ENCODE measurements at places on chromosomes 1 and 21. TPM values are rescaled to one million over a fixed set of nuclear protein-coding genes. Genes with fewer than 3 reads are reported as not detected.

GRCh38 chr1:54950369-54951163 lies 29.9 kb upstream of the TMEM61 start:
- H3K27me3 ChIP-seq = no peaks in the 10 kb centered on the region
- H3K36me3 ChIP-seq = no peaks in the 10 kb centered on the region
- H3K27ac ChIP-seq = no peak overlapping the region
- H3K4me1 ChIP-seq = peaks cover 10% of the 10 kb centered on the region
- DNase-seq = peak; percentile 55

DNA sequence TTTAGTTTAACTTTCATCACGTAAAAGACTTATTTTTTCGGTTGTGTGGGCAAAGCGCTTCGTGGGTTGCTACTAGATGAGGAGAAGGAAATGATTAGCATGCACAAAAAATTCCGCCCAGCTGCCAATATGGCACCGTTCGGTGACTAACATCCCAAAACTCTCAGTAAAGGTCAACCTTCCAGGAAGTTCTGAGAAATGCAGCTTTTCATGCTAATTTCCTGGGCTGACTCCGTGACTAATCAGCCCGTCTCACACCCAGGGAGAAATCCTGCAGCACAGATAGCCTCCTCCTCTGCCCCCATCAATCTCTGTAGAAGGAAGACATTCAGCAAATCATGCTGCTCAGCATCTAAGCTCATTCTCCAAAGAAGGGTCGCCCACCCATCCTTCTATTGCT lies 34.1 kb downstream of the TMCO4 start:
- peaks cover 21% of the 10 kb centered on the region for H3K36me3 ChIP-seq
- no peak overlapping the region for H3K27ac ChIP-seq
- no peak for DNase-seq
- H3K4me3 ChIP-seq = no peak overlapping the region

GRCh38 chr1:156807627-156808026 lies 9.0 kb downstream of the SH2D2A start:
- H3K4me3 ChIP-seq = no peak overlapping the region
- H3K36me3 ChIP-seq = no peaks in the 10 kb centered on the region
- no peak overlapping the region for H3K27ac ChIP-seq
- no peak for DNase-seq
- peaks cover 27% of the 10 kb centered on the region for H3K4me1 ChIP-seq

DNA sequence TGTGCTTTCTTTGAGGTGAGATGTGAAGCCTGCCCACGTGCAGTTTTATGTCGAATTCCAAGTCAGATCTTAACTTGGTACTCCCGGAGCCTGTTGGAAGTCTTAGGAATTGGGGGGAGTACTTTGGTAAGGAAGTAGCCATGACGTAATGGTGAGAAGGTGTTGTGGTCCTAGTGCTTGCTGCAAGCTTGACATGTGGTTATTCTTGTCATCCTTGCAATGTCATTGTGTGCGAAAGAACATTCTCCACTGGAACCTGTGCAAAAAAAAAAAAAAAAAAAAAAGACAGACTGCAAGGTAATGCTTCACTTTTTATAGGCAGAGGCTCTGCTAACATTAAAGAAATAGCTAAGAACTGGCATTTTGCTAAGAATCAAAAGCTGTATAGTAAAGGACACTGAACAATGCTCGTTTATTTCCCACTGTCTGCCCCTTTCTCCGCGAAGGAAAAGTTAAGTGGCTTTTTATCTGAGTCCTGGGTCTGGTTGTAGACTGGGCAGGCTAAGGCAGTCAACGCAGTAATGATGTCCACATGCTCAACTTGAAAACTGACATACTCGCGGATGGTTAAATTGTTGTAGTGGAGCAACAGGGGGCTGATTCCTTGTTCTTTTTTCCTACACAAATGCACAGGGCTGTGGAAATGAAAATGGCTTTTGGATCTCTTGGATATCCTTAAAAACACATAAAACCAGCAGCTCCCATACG lies 2.1 kb downstream of the KAZN start:
- no peaks in the 10 kb centered on the region for H3K36me3 ChIP-seq
- peaks cover 38% of the 10 kb centered on the region for H3K27me3 ChIP-seq
- peak overlapping the region; percentile 51 for H3K4me3 ChIP-seq
- no peaks in the 10 kb centered on the region for H3K4me1 ChIP-seq

DNA sequence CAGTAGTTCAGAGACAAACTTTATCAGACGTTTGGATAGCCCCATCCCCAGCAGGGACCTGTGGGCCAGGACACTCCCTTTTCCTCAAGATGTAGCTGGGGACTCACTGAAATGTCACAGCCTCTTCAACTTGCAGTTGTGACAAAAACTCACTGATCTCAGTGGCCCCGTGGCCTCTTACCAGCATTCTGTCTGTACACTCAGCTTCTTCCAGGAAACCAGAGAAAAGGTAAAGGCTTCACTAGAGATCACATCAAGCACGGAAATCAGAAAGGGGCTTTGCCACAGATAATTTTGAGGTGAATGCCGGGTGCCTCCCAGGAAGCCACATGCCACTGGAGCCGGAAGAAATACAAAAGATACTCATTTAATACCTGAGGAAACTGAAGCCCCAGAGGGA lies 122.2 kb downstream of the CCDC185 start:
- no peaks in the 10 kb centered on the region for H3K36me3 ChIP-seq
- H3K27me3 ChIP-seq = no peaks in the 10 kb centered on the region
- H3K4me3 ChIP-seq = no peak overlapping the region
- H3K27ac ChIP-seq = no peak overlapping the region
- no peak for DNase-seq
- H3K4me1 ChIP-seq = no peaks in the 10 kb centered on the region

GRCh38 chr1:107246775-107247345 lies 106.0 kb downstream of the NTNG1 start:
- no peak overlapping the region for H3K4me3 ChIP-seq
- no peaks in the 10 kb centered on the region for H3K36me3 ChIP-seq
- H3K27ac ChIP-seq = no peak overlapping the region
- H3K4me1 ChIP-seq = no peaks in the 10 kb centered on the region

DNA sequence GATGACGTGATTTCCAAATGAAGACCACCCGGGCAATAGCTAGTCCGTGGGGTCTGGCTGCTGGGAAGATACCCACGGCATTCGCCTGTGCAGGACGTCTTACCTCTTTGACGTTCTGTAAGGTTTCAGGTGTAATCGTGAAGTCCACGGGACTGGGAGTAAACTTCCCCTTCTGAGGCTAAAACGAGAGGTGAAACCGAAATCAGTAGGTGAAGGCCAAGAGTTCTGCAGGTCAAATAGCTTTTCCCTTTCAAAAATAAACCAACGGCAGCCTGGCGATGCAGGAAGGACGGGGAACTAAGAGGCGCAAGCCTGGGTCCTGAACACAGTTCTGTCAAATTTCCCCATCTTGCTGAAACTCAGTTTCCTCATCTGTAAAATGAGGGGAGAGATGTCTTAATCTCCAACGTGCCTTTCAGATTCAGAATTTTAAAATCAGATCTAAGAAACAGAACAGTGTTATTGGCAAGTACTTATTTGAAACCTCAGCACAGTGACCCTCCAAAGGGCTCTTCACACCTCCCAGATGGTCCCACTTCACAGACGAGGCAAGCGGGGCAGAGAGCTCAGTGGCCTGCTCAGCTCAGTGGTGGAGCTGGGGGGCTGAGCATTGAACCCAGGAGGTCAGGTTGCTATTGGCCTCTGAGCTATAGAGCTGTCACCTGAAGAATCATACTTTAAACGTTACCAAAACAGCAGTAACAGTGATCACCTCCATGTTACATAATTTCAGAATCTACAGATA lies 34.7 kb downstream of the VPS26C start:
- no peak for DNase-seq
- H3K4me1 ChIP-seq = no peaks in the 10 kb centered on the region
- peaks cover 95% of the 10 kb centered on the region for H3K36me3 ChIP-seq

DNA sequence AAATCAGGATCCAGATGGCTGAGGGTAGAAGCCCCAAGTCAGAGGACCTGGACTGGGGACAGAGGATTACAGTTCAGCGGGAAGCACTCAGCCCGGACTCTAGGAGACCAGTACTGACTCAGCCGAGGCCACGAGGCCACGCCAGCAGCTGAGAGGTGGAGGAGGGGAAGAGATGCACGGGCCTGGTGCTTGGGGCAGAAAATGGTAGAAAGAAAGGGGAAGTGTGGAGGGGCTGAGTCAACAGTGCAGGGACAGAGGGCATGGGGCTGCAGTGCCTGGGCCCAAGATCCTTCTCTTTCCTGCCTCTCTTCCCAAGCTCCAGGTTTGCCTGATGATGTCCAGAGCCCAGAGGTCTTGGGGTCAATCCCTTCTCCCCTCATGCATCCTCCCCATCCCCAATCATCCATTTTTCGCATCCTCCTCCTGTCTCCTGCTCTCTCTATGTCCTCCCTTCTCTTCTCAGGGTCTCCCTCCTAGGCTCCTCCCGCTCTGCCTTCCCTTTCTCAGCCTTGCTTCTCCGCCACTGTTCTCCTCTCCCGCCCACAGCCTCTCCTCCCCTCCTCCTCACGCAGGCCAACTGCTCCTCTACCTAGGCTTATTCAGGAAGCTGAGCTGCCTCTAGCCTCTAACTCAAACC lies 7.7 kb downstream of the ARHGEF2 start:
- peak overlapping the region; percentile 77 for H3K27ac ChIP-seq
- no peaks in the 10 kb centered on the region for H3K27me3 ChIP-seq
- peak; percentile 86 for DNase-seq
- H3K36me3 ChIP-seq = peaks cover 53% of the 10 kb centered on the region
- peak overlapping the region; percentile 21 for H3K4me3 ChIP-seq

- no peaks in the 10 kb centered on the region for H3K27me3 ChIP-seq
- no peak for DNase-seq
- no peak overlapping the region for H3K27ac ChIP-seq
- H3K4me1 ChIP-seq = no peaks in the 10 kb centered on the region
These were observed 72.4 kb upstream of the KCND3 start for GRCh38 chr1:112061901-112062320.

DNA sequence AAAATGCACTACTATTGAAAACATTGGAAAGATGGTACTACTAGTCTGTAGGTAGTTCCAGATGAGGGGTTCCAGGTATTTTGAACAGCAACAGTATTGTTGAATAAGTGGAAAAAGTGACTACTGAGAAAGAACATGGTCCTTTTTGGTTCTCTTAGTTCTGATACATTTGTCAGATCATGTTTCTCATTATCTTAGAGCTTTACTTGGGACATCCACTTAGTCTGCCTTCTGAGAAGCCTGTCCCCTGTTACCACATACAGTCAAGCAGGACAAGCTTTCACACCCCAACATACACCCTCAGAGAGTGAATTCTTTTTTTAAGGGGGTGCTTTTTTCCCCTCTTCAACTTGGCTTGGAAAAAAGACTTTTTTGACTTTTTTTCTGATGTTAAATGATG lies 41.0 kb upstream of the MACF1 start:
- H3K27ac ChIP-seq = peak overlapping the region; percentile 7
- DNase-seq = no peak
- no peaks in the 10 kb centered on the region for H3K36me3 ChIP-seq

GRCh38 chr1:236176337-236177336 lies 34.3 kb downstream of the GPR137B start:
- no peak overlapping the region for H3K4me3 ChIP-seq
- no peaks in the 10 kb centered on the region for H3K4me1 ChIP-seq
- no peaks in the 10 kb centered on the region for H3K27me3 ChIP-seq
- no peak overlapping the region for H3K27ac ChIP-seq
- H3K36me3 ChIP-seq = peaks cover 13% of the 10 kb centered on the region

GRCh38 chr1:19222979-19223824 lies 13.1 kb upstream of the UBR4 start:
- no peaks in the 10 kb centered on the region for H3K27me3 ChIP-seq
- DNase-seq = no peak
- no peak overlapping the region for H3K4me3 ChIP-seq
- no peak overlapping the region for H3K27ac ChIP-seq

GRCh38 chr1:17433261-17433660 lies 6.2 kb downstream of the RCC2 start:
- H3K4me1 ChIP-seq = peaks cover 32% of the 10 kb centered on the region
- H3K4me3 ChIP-seq = no peak overlapping the region
- H3K27me3 ChIP-seq = no peaks in the 10 kb centered on the region
- no peak overlapping the region for H3K27ac ChIP-seq

The SPRR2B gene
- not detected for total RNA-seq

The RAB29 gene
- 23.9 TPM for total RNA-seq

The BCL2L15 gene
- total RNA-seq = 1.3 TPM

The STX12 gene
- total RNA-seq = 91.0 TPM

The STIL gene
- 1.6 TPM for total RNA-seq

The MMEL1 gene
- total RNA-seq = 7.6 TPM

The CACNA1E gene
- 0.27 TPM for total RNA-seq

The AGL gene
- total RNA-seq = 14.6 TPM

Data from lower lobe of right lung (tissue), 2 donors.